ENCODE measurements at places on chromosomes 13 and 19.

DNA sequence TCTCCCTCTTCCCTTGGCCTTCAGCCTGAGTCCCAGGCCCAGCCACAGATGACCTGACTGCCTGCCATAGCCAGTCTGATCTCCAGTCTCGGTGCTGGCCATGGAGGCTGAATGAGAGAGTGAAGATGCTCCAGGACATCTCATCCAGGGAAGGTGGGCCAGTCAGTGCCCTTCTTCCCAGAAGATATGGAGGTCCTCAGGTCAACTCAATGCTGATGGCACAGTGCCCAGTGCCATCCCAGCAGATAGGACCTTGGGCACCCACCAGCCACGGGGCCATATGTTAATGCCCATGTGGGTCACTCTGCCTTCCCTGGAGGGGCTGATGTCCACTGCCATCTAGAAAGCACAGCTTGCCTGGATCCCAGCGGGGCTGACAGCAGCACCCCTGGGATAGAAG lies 7.2 kb downstream of the VSTM2B start:
- no peaks in the 10 kb centered on the region for H3K4me1 ChIP-seq
- H3K27ac ChIP-seq, result no peak overlapping the region
- no peaks in the 10 kb centered on the region for H3K27me3 ChIP-seq
- DNase-seq, result no peak

DNA sequence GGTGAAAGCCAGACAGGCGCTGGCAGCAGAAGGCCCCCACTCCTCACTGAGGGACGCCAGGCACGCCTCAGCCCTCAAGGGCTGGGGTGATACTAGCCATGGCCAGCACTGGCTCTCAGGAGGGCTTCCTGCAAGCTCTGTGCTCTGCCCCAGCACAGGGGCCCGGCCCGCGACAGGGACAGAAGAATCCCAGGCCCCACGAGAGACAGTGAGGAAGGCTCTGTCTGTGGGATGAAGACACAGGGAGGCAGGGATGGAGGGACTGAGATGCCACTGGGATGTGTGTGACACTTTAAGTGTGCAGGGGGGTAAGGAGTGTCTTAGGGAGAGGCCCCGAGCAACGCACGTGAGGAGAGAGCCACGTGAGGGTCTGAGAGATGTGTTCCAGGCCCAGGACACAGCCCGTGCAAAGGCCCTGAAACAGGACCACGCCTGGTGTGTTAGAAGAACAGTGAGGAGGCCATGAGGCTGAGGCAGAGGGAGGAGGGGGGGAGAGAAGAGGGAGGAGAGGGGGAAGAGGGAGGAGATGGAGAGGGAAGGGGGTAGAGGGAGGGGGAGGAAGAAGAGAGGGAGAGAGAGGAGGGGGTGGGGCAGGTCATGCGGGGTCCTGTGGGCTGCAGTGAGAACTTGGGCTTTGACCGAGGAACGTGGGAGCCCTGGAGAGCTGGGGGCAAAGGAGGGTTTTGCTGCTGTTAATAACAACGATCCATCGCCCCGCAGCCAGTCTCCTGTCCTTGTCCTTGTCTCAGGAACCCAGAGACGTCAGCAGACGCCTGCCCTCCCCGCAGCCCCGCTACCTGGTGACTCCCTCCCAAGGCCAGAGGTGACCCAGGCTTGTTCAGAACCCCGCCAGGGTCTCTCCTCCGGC lies 7.2 kb downstream of the RPL36 start:
- H3K4me1 ChIP-seq, result no peaks in the 10 kb centered on the region
- no peak overlapping the region for H3K4me3 ChIP-seq
- no peak for DNase-seq
- no peaks in the 10 kb centered on the region for H3K27me3 ChIP-seq
- peaks cover 10% of the 10 kb centered on the region for H3K36me3 ChIP-seq

- H3K4me3 ChIP-seq, result peak within 1 kb of the TSS; percentile 100
- DNase-seq, result no peak
- peaks cover 36% of the 10 kb centered on the region for H3K4me1 ChIP-seq
- no peaks in the 10 kb centered on the region for H3K27me3 ChIP-seq
- H3K36me3 ChIP-seq, result no peaks in the 10 kb centered on the region
- H3K27ac ChIP-seq, result peak within 1 kb of the TSS; percentile 94
Observed at GRCh38 chr19:1407528-1408299, at the start of gene DAZAP1. DAZAP1 (plus strand) TSS chr19:1407586; CDS start chr19:1407774, 188 bp downstream.

- DNase-seq, result no peak
- H3K4me1 ChIP-seq, result no peaks in the 10 kb centered on the region
- no peak overlapping the region for H3K27ac ChIP-seq
- H3K27me3 ChIP-seq, result no peaks in the 10 kb centered on the region
- no peak overlapping the region for H3K4me3 ChIP-seq
- no peaks in the 10 kb centered on the region for H3K36me3 ChIP-seq
Observed at GRCh38 chr19:391726-392374, 17.1 kb downstream of the C2CD4C start.

Data from breast epithelium (tissue), 4 donors.